SK-N-SH treated with all-trans-retinoic acid at 6 μM for 48 hours (cell line): ENCODE measurements at places on chromosomes 5 and 9.

- ATAC-seq, result no peak
These were observed 3.7 kb downstream of the ANXA1 start for GRCh38 chr9:73155377-73155776.

GRCh38 chr9:9002826-9003583, 1203.4 kb upstream of the DMAC1 start:
- ATAC-seq, result no peak

DNA sequence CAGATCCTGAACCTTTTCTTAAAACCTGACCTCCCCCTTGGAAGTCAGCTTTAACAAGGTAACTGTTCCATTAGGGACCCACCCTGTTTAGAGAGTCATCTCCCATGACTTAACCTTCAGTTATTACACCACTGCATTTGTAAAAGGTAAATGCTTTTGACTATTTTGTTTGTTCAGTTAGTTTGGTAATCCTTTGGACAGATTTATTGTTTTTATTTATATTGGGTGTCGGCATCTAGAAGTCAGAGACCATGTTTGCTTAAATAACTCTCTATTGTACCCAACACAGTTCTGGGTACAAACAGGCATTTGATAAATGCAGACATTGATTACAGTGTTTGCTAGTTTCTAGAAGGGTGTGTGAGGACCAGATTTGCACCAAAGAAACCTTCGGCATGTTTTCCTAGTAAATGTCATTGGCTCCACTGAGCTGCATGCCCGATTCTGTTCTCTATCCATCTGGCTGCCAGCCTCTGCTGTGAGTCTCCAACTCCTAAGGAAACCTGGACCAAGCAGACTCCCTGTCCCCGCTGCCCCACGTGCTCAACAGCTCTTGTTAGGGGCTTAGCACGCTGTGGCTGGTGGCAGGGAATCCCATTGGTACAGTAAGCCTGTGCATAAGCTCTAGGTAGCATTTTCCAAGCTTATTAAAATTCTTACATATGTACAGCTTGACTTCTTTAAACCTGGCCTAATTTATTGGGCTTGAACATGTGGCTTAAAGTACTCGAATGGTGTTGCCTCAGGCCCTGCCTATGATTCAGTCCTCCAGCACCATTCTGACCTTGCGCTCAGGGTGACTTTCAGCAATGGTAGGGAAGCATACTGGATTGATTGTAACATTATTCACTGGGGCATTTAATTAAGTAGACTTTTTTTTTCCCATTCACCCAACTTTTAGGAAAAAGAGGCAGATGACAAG, 6.6 kb downstream of the PCBD2 start:
- ATAC-seq, result no peak

GRCh38 chr9:109232449-109233237, 65.6 kb upstream of the FRRS1L start:
- peak; percentile 79 for ATAC-seq

DNA sequence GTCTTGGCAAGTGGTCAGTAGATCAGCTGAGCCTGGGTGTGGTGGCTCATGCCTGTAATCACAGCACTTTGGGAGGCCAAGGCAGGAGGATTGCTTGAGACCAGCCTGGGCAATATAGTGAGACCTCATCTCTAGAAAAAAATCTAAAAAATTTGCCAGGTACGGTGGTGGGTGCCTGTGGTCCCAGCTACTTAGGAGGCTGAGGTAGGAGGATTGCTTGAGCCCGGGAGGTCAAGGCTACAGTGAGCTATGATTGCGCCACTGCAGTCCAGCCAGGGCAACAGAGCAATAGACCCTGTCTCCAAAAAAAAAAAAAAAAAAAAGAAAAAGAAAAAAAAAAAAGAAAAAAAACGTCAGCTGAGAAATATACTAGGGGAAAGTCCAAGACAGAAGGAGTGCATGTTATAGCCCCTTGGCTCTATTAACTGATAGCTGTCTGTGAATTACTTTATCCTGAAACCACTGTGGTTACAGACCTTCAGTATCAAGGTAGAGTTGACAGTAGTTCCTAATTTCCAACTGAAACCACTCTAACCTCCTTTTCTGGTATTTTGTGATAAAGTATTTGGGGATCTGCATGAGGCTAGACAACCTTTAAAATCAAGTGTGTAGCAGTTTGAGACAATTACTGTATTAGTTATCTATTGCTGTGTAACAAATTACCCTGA, 2.3 kb upstream of the INIP start:
- ATAC-seq, result no peak

- no peak for ATAC-seq
These were observed 262.0 kb downstream of the MAN2A1 start for GRCh38 chr5:109951758-109952157.

- ATAC-seq, result no peak
These were observed 591.7 kb downstream of the CSNK1G3 start for GRCh38 chr5:124103671-124104070.

DNA sequence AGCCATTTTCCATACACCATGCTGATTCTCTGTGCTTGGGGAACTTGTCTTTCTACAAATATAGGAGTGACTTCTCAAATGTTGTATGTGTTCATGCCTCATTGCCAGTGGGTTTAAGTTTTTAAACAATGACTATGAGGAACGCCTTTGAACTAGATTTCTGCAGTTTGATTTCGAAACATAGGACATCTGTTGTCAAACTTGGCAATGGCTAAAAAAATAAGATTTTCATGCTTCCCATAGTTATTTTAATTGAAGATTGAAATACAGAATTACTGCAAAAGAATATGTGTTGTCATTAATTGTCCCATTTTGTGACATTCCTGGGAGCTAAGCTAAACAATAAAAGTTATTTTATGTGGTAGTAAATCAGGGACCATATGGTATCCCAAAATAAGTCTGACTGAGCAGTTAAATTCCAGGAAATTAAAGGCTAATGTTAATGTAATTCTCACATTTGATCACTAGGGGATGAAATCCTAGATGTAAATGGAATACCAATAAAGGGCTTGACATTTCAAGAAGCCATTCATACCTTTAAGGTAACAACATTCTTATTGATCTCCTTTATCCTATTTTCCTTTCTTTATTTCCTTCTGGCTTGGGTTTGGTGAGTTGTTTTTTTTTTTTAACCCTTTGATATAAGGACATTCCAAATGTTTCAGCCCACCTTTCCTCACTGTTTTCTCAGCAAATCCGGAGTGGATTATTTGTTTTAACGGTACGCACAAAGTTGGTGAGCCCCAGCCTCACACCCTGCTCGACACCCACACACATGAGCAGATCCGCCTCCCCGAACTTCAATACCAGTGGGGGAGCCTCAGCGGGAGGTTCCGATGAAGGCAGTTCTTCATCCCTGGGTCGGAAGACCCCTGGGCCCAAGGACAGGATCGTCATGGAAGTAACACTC, 116.7 kb downstream of the GOLPH3 start:
- ATAC-seq, result no peak
